HCT116 (cell line): ENCODE measurements at places on chromosomes 7 and 10. TPM values are rescaled to one million over a fixed set of nuclear protein-coding genes. Genes with fewer than 3 reads are reported as not detected.

NPFFR1 gene
- 0.02 TPM for total RNA-seq

- no peaks in the 10 kb centered on the region for H3K27me3 ChIP-seq
- DNase-seq = no peak
- H3K36me3 ChIP-seq = no peaks in the 10 kb centered on the region
- no peaks in the 10 kb centered on the region for H3K4me1 ChIP-seq
- no peak overlapping the region for H3K4me3 ChIP-seq
Observed at GRCh38 chr10:132385721-132386418, 11.1 kb upstream of the PWWP2B start.

DNA sequence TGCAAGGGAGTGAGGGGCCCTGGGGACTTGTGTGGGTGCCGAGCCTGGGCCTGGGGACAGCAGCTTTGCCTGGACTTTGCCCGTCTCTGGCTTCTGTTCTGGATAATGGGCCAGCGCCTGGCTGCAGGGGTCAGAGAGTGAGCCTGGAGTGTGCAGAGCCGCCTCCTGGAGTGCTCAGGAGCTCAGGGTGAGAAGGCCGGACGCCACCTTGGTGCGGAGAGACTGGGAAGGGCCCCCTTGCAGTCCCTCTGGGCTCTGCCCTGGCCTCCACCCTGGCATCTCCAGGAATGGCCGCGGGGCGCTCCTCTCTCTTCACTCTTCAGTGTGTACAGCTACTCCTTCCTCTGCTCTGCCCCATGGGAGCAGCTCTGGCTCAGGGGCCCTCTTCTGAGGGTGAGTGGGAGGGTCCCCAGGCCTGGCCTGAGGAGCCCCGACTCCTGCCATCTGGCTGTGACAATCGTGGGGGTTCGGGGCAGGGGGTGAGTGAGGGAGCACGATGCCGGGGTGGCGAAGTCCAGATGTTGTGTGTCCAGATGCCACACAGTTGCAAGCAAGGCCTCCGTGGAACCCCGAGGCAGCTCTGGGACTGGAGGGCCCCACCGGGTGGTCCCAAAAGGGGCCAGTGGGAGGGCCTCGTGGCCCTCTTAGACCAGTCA is 187.1 kb downstream of the DNAJB6 start:
- peaks cover 8% of the 10 kb centered on the region; the same call in 1 of the 2 replicates for H3K4me1 ChIP-seq
- no peak overlapping the region for H3K27ac ChIP-seq
- DNase-seq = no peak
- no peak overlapping the region for H3K4me3 ChIP-seq

DNA sequence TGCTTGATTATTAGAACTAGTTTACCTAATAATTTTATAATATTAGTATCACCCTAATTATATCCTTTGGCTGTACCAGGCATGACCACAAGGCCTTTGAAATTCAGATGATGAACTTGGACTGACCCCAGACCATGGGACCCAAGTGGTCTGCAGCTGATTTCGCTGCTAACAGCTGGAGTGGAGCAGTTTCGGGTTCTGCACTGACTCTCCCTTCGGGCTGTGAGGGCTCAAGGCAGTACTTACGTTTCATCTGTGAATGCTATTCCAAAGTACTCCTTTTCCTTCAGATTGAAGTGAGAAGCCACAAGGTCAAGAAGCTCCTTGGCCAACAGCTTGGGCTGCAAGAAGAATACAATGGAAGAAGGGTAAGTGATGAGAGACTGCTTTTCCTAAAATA is 223.8 kb downstream of the PRPF18 start:
- H3K4me3 ChIP-seq = no peak overlapping the region
- H3K36me3 ChIP-seq = no peaks in the 10 kb centered on the region

DNA sequence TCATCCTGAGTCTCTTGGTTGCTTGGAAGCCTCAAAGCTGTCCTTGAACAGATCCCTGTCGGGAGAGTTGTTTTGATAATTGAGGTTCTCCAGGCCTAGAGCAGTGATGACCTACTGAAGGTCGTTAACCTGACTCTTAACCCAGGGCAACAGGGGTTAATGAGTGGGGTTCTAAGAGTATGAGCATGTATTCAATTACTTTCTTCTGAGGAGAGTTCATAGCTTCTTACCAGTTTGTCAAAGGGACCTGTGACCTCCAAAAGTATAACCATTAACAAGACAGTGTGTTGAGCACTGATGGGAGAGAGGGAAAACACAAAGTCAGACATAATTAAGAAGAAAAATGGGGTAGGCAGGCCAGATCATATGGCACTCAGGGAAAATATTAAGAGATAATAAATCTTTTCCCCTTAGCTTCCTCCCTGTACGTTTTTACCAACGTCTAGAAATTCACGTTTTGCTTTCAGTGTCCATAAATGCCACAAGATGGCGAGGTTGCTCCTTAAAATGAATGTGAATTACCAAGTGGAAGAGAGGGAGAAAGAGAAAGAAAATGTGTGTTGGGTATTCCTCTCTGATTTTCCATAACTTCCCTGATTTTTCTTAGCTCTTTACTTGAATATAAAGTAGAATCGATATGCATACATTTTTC is 97.6 kb downstream of the SUGCT start:
- no peaks in the 10 kb centered on the region for H3K27me3 ChIP-seq
- DNase-seq = peak; percentile 42
- no peak overlapping the region for H3K27ac ChIP-seq
- H3K4me1 ChIP-seq = no peaks in the 10 kb centered on the region
- H3K36me3 ChIP-seq = no peaks in the 10 kb centered on the region

DNA sequence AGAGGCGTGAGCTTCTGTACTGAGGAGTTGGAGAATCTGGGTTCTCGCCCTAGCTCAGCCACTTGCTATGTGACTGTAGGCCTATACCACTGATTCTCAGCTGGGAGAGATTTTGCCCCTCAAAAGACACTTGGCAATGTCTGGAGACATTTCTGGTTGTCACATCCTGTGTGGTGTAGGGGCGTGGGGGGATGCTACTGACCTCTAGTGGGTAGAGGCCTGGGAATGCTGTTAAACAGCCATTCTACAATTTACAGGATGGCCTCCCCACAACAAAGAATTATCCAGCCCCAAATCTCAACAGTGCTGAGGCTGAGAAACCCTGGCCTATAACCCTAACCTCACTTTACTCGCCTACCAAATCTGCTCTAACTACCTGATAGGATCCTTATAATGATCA is 58.8 kb upstream of the GAD2 start:
- peaks cover 2% of the 10 kb centered on the region; the same call in 1 of the 2 replicates for H3K27me3 ChIP-seq
- no peak overlapping the region for H3K4me3 ChIP-seq
- no peaks in the 10 kb centered on the region for H3K4me1 ChIP-seq
- DNase-seq = no peak
- H3K36me3 ChIP-seq = no peaks in the 10 kb centered on the region

GRCh38 chr10:124281666-124282065 is 137.1 kb downstream of the OAT start:
- no peaks in the 10 kb centered on the region for H3K4me1 ChIP-seq
- H3K27ac ChIP-seq = no peak overlapping the region
- DNase-seq = no peak
- no peak overlapping the region for H3K4me3 ChIP-seq
- no peaks in the 10 kb centered on the region for H3K36me3 ChIP-seq
- H3K27me3 ChIP-seq = no peaks in the 10 kb centered on the region

DNA sequence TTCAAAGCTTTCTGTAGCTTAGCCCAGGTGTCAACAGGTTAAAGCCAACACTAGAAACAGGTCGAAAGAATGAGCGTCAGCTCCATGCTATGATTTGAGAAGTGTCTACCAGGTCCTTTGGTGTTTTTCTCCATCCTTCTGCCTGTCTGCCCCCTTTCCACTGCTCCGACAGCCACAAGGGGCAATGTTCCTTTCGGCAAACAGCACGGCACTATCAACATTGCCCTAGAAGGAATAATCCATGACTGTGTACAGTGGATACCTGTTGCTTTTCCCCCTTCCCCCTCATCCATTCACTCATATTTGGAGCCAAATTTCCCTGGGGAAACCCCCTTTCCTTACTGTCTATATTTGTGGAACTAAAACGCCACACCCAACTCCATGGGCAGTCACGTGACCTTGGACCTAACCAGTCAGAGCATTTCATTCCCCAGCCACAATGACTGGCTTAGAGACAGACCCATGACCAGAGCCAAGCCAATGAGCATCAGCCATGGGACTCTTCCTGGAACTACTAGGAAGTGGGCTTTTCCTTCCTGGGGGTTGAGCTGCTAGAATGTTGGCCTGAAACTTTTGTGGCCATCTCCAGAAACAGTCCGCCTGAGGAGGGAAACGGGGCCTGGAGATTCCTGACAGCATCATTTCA is 51.5 kb downstream of the AFAP1L2 start:
- H3K27ac ChIP-seq = no peak overlapping the region
- H3K4me1 ChIP-seq = no peaks in the 10 kb centered on the region
- H3K27me3 ChIP-seq = 0 out of 2 replicates have a peak, but pooled peaks cover 4% of the 10 kb centered on the region
- no peak for DNase-seq
- H3K36me3 ChIP-seq = no peaks in the 10 kb centered on the region
